ENCODE measurements at places on chromosomes 12 and 14.

DNA sequence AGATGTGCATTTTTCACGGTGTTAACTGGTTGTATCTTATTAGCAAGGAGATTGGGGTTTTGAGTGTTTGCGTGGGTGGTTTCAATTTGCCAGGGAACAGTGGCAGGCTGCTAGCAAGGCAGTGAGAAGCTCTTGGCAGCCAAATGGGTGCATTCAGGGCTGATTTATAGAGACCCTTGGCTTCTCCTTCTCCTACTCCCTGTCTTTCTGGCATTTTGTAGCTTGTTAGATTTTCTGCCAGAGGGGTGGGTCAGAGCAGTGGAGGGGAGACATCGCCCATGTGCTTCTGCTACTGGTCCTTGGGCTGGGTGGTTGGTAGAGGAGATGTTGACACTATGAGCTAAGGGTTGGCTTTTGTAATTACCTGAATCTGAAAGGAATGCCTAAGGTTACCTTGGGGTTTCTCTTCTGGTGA lies 9.6 kb downstream of the CALM1 start:
- no peak for DNase-seq

DNA sequence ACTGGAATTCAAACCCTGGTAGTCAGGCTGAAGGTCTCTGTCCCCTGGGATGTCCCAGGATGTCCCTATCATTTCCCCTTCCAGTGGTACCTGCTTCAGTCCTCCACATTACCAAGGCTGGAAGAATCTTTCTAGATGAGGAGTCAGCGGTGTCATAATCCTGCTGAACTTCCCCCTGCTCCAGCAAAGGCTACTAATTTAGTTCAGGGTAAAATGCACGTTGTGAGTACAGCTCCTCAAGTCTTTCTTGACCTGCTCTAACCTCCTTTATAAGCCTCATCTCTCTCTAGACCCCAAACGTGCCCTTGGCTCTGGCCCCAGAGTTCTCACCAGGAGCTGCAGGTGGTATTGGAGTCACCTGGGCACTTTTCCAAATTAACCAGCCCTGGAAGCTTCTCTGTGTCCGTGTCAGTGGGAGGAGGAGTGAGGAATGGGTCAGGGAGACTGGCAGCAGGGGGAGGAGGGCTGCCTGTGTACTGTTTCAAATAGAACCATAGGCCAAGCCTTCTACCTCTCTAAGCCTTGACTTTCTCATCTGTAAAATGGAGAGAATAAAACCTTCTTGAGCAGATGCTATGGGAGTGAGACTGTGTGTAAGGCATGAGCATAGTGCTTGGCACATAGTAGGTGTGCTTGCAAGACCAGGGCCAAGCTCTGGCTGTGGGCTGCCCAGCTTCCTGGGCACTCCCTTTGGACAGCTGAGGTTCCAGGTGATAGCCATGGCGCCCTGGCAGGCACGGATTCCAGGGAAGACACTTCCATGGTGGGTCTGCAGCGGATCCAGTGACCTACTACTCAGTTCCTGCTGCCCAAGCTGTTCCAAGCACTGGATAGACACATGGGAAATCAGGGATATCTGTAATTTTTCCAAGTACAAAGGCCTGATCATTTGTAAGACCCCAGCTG lies 24.5 kb downstream of the ASB2 start:
- no peak for DNase-seq

- no peak for DNase-seq
Observed at GRCh38 chr14:23382731-23383440, 6.0 kb downstream of the CMTM5 start.

- DNase-seq: no peak
Observed at GRCh38 chr14:52797653-52798052, 6.2 kb upstream of the GNPNAT1 start.

- no peak for DNase-seq
Observed at GRCh38 chr12:17478908-17479673, 610.9 kb downstream of the RERGL start.
